ENCODE measurements at places on chromosomes 11 and 22.
A peak's percentile ranks its signal among the peaks of the same experiment; 100 is the strongest.

- no peak for DNase-seq
Measured at GRCh38 chr11:7261578-7261977, 9.9 kb downstream of the SYT9 start.

DNA sequence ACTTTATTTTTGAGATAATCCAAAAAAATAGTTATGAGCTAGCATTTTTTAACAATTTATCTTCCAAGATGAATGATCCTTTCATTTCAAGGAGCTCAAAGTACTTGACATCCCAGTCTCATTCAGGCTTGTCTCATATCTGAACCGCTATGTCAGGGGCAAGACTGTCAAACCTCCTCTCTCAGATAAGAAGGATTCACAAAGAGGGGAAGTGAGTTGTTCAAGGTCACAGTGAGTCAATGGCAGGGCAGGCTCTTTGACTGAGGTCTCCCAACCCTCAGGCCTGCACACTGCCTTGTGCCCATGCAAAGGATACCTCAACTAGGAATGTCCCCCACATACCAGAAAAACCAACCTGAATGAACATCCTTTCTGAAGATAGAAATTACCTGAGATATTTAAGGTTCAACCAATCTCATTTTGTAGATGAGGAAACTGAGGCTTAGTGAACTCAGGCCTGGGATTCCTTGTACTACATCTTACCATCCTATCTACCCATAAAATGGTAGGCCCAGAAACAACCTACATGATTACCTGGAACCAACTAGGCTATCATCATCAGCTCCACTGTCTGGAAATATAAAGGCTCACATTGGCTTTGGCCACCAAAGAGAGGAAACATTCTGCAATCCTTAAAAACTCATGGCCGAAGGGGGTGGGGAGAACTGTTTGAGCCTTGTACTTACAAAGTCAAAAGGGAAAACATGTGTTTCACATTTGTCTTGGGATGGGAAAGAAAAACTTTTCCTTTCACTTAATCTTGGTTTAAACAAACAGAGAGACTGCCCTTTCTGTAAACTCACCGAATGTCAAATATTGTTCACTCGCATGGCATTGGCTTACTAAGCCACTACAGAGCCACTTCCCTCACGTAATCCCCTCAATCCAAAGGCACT is 51.1 kb downstream of the LIF start:
- DNase-seq, result no peak

DNA sequence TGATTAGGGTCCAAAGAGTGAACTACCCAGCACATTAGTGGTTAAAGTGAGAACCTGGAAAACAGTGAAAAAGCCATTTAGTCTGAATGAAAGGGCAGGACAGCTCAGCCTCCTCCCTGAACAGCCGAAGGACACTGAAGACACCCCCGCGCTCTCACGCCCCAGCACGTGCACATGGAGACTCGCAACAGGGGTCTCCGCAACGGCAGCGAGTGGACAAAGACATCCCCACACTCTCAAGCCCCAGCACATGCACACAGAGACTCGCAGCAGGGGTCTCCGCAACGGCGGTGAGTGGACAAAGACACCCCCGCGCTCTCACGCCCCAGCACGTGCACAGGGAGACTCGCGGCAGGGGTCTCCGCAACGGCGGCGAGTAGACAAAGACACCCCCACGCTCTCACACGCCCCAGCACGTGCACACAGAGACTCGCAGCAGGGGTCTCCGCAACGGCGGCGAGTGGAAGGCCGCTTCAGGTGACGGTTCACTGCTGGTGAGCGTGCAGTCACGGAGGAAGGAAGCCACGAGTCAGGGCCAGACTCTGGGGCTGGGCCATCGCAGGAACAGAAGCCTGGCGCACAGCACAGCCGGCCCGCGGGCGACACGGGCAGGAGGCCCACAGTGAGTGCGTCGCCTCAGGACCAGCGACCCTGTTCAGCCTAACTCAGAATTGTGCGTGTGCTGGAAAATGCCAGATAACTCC is 43.6 kb downstream of the BRD1 start:
- no peak for DNase-seq

GRCh38 chr11:24086921-24087320 is 409.9 kb upstream of the LUZP2 start:
- no peak for DNase-seq

- DNase-seq, result peak; percentile 97
Measured at GRCh38 chr22:45804986-45805325, 133.3 kb downstream of the ATXN10 start.

GRCh38 chr11:132112846-132113245 is 742.4 kb downstream of the NTM start:
- no peak for DNase-seq

GRCh38 chr11:3802011-3802790 is 4.8 kb upstream of the NUP98 start:
- DNase-seq, result no peak

GRCh38 chr22:44689173-44689572 is 12.8 kb upstream of the PRR5 start:
- peak; percentile 43 for DNase-seq

GRCh38 chr11:13728076-13728475 is 59.6 kb downstream of the FAR1 start:
- DNase-seq, result no peak

- no peak for DNase-seq
Measured at GRCh38 chr11:30984827-30985226, 384.7 kb downstream of the DCDC1 start.

- peak; percentile 71 for DNase-seq
Measured at GRCh38 chr11:119447664-119448242, 24.8 kb upstream of the THY1 start.

DNA sequence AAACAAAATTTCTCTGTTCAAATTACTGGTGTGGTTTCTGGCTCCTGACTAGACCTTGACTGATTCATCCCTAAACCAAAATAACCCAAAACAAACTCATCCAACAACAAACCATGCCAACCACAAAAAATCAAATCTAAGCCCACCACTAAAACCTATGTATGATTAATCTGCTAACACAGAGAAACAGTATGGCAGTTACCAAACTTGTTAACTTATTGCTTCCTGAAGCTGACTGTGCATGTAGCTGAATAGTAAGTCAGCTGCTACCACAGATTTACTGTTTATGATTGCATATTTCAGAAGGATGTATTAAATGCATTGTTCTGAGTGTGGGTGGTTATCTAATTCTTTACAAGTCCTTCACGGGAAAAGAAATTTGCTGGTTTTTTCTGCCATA is 231.1 kb downstream of the SWAP70 start:
- peak; percentile 24 for DNase-seq

GRCh38 chr11:95245038-95245437 is 14.0 kb upstream of the SESN3 start:
- DNase-seq, result peak; percentile 97

GRCh38 chr22:30574095-30574981 is at the start of gene GAL3ST1:
GAL3ST1 (minus strand) TSS chr22:30574665; CDS start chr22:30557392, 17,273 bp downstream.
- no peak for DNase-seq

DNA sequence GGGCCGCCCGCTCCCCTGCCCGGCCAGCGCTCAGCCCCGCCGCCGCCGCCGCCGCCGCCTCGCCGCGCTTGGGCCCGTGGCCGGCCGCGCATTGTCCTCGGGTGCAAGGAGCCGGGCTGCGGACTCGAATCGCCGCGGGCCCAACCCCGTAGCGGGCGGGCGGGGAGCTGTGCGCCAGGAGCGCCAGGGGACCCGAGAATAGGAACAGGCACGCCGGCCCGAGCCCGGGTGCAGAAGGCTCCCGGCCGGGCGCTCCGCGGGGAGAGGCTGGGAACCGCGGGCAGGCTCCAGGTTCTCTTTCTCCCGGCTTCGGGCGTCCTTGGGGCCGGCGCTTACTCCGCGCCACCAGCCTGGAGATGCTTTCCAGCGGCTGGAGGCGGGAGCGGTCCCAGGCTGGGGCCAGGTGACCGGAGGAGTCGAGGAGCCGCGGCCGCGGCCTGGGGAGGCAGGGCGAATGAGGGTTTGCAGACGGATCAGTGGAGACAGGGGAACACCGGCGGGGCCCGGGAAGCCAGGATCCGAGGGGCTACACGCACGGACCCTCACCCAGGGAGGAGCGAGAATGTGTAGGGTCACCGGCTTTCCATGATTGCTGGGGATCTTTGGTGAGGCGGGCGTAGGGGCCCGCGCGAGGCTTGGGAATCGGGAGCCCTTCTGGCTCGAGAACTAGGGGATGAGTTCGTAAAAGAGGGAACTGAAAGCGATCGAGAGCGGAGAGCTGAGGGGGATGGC is 726 bp downstream of the PKNOX2 start:
- peak; percentile 25 for DNase-seq

GRCh38 chr11:22671751-22672150 is 5.3 kb downstream of the GAS2 start:
- DNase-seq, result peak; percentile 27

DNA sequence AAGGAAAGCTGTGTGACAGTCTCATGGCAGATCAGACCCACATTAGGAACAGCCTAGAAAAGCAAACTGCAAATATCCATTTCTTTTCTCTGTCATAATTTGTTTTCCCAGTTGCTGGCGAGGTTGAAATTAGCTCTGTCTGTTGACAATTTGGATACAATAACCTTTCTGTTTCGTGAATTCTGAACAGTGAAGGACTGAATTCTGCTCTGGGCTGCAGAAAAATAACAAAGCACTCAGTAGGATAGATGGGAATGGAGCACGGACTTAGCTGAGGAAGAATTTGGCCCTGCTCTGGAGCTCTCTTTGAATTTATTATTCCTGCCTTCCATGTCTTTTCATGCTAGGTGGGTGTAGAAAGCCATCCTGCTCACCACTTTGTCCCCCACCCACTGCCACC is 140.3 kb downstream of the RRAS2 start:
- DNase-seq, result no peak

- DNase-seq, result no peak
Measured at GRCh38 chr22:44669561-44669976, 32.4 kb upstream of the PRR5 start.

- no peak for DNase-seq
Measured at GRCh38 chr11:35126000-35126878, 12.7 kb upstream of the CD44 start.

GRCh38 chr11:17259519-17259918 is 17.0 kb upstream of the NUCB2 start:
- DNase-seq, result peak; percentile 59

- DNase-seq, result no peak
Measured at GRCh38 chr22:47002692-47003091, 240.2 kb downstream of the TBC1D22A start.
